Stimulated activated naive B cell treated with anti-CD40 and anti-IgM and Interleukin-4, amounts not matched to agents 10 μg/mL and 1 μg/mL and 100 μg/mL, for 72 hours (primary cell): ENCODE measurements at places on chromosomes 16 and 17.

DNA sequence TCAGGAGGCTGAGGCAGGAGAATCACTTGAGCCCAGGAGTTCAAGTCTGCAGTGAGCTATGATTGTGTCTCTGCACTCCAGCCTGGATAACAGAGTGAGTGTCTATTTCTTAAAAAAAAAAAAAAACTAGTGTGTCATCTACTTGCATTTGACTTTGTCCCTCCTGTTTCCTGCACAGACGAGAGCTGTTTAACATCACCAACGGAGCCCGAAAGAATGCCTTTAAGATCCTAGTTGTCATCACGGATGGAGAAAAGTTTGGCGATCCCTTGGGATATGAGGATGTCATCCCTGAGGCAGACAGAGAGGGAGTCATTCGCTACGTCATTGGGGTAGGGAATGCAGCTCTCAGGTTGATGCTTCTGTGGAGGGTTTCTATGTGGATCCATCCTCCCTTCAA, 13.4 kb downstream of the ITGAM start:
- no peaks in the 10 kb centered on the region for H3K27me3 ChIP-seq
- H3K4me1 ChIP-seq: peaks cover 13% of the 10 kb centered on the region
- peaks cover 10% of the 10 kb centered on the region for H3K36me3 ChIP-seq
- no peak overlapping the region for H3K4me3 ChIP-seq
- no peak overlapping the region for H3K27ac ChIP-seq

GRCh38 chr16:82895843-82896242, 269.1 kb downstream of the CDH13 start:
- DNase-seq: no peak
- H3K27me3 ChIP-seq: no peaks in the 10 kb centered on the region
- H3K4me3 ChIP-seq: no peak overlapping the region

DNA sequence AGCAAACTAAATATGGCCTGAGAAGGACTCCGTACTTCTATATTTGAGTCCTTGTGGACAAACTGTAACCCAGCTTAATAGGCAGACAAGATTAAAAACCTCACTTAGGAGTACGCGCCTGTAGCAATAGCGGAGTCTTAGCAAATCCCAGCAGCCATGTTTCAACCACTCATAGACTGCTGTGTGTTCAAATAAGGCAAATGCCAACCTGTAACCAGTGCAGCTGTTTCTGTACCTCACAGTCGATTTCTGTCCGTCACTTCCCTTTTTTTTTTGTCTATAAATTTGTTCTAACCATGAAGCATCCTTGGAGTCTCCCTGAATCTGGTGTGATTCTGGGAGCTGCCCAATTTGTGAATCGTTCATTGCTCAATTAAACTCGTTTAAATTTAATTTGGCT, 30.2 kb downstream of the TANC2 start:
- no peak for DNase-seq
- H3K36me3 ChIP-seq: no peaks in the 10 kb centered on the region
- H3K4me3 ChIP-seq: no peak overlapping the region
- H3K4me1 ChIP-seq: peaks cover 8% of the 10 kb centered on the region
- no peaks in the 10 kb centered on the region for H3K27me3 ChIP-seq

DNA sequence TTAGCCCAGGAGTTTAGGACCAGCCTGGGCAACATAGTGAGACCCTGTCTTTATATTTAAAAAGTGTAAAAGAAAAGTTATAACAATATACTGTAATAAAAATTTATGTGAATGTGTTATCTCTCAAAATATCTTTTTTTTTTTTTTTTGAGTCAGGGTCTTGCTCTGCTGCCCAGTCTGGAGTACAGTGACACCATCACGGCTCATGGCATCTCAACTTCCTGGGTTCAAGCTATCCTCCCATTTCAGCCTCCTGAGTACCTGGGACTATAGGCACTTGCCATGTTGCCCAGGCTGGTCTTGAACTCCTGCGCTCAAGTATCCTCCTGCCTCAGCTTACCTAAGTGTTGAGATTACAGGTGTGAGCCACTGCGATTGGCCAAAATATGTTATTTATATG, 45.5 kb upstream of the SLC25A19 start:
- H3K36me3 ChIP-seq: peaks cover 44% of the 10 kb centered on the region
- H3K4me3 ChIP-seq: no peak overlapping the region
- no peak for DNase-seq
- peak overlapping the region; percentile 56 for H3K27ac ChIP-seq
- no peaks in the 10 kb centered on the region for H3K27me3 ChIP-seq

DNA sequence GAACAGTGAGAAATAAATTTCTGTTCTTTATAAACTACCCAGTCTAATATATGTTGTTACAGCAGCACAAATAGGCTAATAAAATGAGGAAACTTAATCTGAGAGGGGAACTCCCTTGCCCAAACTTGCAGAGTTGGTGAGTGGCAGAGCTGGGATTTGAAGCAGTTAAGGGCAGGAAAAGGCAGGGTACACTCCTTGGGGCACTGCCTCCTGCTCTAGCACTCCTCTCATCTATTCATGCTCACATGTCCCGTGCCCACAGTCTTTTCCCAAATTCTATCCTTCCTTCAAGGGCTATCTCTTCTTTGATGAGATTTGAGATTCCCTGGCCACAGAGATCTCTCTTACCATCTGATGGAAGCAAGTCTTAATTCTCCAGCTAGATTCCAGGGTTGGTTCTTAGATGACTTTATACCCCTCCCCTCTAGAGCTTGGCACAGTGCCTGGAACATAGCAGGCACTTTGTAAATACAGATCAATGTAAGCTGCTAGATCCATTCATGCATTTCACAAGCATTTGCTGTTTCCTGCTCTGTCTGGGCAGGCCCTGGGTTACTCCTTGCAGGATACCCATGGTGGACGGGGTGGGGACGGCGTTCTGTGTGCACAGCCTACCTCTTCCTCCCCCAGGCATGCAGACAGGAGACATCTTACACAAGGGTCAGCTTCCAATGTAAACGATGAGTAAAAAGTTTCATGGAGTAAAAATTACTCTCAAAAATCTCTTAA, 39.2 kb upstream of the ABCC12 start:
- no peak overlapping the region for H3K27ac ChIP-seq
- no peak for DNase-seq
- H3K27me3 ChIP-seq: peaks cover 7% of the 10 kb centered on the region
- no peak overlapping the region for H3K4me3 ChIP-seq
- H3K4me1 ChIP-seq: no peaks in the 10 kb centered on the region
- H3K36me3 ChIP-seq: no peaks in the 10 kb centered on the region

DNA sequence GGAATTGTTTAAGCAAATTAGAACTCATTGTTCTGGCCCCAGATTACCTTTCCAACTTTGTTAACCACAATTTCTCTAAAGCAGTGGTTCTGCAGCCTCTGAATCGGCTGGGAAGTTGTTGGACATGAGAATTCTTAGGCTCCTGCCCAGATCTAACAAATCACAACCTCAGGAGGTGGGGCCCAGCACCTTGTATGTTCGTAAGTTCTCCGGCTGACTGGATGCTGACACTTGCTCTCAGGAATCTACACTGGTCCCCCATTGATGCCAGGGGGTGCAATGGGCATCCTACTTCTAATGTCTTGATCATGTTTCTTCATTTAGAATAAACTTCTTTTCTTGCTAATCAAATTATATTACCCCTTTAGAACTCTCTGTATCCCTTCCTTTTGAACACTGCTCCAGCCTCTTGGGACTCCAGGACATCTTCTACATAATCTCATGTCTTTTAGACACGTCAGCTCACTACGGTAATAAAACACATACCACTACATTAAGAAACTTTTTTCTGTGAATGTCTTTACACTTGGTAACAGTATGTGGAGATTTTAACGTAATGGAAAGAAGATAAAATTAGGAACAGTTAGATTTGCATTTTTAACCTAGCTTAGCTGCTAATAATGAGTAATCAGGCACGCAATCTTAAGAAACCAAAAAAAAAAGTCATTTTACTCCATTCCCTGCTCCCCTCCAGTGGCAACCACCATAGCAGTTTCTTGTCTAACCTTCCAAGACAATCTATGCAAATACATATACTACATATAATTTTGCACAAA, 143.2 kb downstream of the ITFG1 start:
- peaks cover 2% of the 10 kb centered on the region for H3K4me1 ChIP-seq
- H3K4me3 ChIP-seq: no peak overlapping the region
- no peak overlapping the region for H3K27ac ChIP-seq
- peaks cover 8% of the 10 kb centered on the region for H3K36me3 ChIP-seq

DNA sequence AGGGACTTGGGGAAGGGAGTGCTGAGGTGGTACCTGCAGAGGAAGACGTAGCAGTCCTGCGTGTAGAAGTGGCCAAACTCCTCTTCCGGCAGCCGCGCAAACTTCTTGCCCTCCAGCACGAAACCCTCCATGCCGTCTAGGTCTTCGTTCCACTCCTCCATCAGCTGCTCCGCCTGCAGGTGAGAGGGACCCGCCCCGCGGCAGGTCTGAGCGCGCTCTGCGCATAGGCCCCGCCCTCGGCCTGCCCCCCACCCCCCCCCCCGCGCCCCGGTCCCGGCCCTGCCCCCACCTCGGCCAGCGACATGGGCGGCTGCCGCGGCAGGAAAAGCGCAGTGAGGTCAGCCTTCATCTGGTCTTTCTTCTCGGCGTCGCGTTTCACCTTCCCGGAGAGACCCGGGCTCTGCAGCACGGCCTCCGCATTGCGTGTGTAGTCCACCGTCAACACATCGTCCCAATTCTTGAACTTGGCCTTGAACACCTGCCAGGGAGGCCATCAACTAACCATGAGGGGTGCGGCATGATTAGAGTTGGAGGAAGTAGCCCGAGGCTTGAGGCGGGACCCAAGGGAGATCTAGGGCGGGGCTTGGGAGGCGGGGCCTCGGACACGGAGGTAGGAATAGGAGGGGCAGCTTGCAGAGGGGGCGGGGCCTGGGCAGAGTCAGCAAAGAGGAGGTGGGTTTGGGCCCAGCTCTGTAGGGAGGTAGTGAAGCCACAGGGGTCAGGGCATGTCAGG, 11.5 kb downstream of the FLII start:
- peaks cover 13% of the 10 kb centered on the region for H3K4me1 ChIP-seq
- no peaks in the 10 kb centered on the region for H3K27me3 ChIP-seq
- no peak overlapping the region for H3K4me3 ChIP-seq
- H3K27ac ChIP-seq: peak overlapping the region; percentile 66
- no peak for DNase-seq
- peaks cover 59% of the 10 kb centered on the region for H3K36me3 ChIP-seq

DNA sequence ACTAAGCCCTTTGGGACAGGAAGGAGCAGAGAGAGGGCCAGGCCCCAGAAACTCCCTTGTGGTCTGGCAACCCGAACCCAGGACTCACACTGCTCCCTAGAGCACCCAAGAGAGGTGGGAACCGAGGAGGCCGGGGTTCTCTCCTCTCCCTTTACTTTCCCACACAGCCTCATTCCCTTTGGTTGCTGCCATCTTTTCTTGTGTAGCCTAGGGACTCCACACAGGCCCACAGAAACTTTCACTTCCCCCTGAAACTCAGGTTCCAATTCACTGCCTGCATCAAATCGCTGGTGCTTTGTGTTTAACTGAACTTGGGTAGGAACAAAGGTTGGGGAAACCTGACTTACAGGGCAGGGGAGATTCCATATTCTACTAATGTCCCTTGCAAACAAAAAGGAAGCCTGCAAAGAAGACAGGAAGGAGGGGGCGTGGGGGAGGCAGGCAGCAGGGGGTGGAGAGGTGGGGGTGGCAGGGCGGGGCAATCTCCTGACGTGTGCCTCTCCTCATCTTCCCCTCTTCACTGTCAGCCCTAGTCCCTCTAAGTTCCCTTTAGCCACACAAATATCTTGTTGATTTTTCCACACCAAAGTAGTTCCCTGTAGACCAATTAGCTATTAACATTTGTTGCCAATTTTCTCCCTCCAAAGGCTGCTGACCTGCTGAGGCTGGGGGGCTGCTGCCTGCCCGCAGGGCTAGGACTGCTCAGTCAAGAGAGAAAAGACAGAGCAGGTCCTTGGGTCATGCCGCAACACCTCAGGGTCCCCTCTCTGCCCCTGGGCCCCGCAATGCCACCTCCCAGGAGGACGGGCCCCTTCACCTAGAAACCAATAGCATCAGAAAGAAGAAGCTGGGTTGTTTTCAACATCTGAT, 8.0 kb downstream of the ST3GAL2 start:
- DNase-seq: peak; percentile 84
- no peaks in the 10 kb centered on the region for H3K27me3 ChIP-seq
- H3K36me3 ChIP-seq: peaks cover 20% of the 10 kb centered on the region
- peak overlapping the region; percentile 71 for H3K4me3 ChIP-seq
- H3K27ac ChIP-seq: peak overlapping the region; percentile 97
- H3K4me1 ChIP-seq: peaks cover 61% of the 10 kb centered on the region

DNA sequence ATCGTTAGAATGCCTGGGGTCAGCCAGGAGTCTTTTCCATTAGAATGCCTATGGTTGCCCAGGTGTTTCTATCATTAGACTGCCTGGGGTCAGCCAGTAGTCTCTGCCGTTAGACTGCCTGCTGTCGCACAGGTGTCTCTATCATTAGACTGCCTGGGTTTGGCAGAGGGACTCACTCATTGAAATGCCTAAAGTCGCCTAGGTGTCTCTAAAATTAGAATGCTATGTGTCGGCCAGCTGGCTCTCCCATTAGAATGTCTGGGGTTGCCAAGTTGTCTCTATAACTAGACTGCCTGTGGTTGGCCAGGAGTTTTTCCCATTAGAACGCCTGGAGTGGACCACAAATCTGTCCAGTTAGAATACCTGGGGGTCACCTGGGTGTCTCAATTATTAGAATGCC, 2266.5 kb downstream of the TP53TG3F start:
- H3K27ac ChIP-seq: no peak overlapping the region
- H3K27me3 ChIP-seq: no peaks in the 10 kb centered on the region
- H3K36me3 ChIP-seq: no peaks in the 10 kb centered on the region
- no peaks in the 10 kb centered on the region for H3K4me1 ChIP-seq

DNA sequence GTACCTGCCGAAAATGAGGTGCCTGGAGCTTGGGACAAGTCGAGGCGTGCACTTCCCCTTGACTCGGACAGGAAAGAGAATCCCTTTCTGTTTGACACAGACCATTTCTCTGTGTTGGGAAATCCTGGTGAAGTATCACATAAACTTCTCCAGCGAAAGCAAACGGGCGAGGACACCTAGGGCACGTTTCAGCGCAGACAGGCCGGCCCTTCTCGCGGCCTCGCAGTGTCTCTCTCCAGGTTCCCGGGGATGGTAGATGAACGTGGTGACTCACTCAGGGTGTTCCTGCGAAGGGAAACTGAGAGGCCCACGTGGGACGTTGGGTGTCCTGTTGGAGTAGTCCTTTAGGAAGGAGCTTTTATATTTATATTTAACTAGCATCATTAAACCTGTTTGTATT, 36.3 kb upstream of the ZNF750 start:
- H3K27ac ChIP-seq: peak overlapping the region; percentile 42
- H3K27me3 ChIP-seq: no peaks in the 10 kb centered on the region
- peaks cover 95% of the 10 kb centered on the region for H3K4me1 ChIP-seq
- no peak for DNase-seq
- H3K4me3 ChIP-seq: no peak overlapping the region

DNA sequence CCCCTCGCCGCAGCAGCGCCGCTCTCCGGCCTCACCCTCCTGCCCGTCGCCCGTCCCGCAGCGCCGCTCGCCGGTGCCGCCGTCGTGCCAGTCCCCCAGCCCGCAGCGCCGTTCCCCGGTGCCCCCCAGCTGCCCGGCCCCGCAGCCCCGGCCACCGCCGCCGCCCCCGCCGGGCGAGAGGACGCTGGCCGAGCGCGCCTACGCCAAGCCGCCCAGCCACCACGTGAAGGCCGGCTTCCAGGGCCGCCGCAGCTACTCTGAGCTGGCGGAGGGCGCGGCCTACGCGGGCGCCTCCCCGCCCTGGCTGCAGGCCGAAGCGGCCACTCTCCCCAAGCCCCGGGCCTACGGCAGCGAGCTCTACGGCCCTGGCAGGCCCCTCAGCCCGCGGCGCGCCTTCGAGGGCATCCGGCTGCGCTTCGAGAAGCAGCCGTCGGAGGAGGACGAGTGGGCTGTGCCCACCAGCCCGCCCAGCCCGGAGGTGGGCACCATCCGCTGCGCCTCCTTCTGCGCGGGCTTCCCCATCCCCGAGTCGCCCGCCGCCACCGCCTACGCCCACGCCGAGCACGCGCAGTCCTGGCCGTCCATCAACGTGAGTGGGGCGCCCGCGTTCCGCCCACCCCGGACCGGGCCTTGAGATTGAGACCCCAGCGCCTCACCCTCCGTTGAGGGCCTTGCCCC, 15.0 kb downstream of the TBKBP1 start:
- DNase-seq: no peak
- peaks cover 3% of the 10 kb centered on the region for H3K36me3 ChIP-seq
- no peaks in the 10 kb centered on the region for H3K27me3 ChIP-seq
- peaks cover 55% of the 10 kb centered on the region for H3K4me1 ChIP-seq
- H3K4me3 ChIP-seq: no peak overlapping the region
